ENCODE measurements at places on chromosomes 4 and X.

- no peaks in the 10 kb centered on the region for H3K36me3 ChIP-seq
- no peak for ATAC-seq
- H3K27ac ChIP-seq = no peak overlapping the region
Observed at GRCh38 chr4:14559646-14560045, 442.6 kb upstream of the CPEB2 start.

- ATAC-seq = no peak
- no peaks in the 10 kb centered on the region for H3K36me3 ChIP-seq
- H3K27me3 ChIP-seq = no peaks in the 10 kb centered on the region
- no peaks in the 10 kb centered on the region for H3K4me1 ChIP-seq
- no peak overlapping the region for H3K27ac ChIP-seq
Observed at GRCh38 chrX:18160369-18160768, 60.3 kb downstream of the BEND2 start.

DNA sequence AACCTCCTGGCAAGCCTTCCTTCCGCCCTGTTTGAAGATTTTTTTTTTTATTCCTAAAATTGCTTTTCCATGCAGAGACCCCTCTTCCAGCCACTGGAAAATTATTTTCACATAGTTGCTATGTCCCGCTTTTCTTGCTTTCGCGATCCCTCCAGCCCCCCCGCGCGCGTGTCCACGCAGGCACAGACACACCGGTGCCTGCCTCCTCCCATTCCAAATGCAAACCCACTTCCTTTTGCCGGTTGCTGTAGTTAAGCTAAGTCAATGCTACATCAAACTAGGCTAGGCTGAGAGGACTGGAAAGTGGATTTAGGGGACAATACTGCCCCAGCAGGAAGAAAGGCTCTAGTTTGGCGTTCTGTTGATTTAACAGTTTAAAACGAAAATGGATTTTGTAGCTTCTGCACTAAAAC is 111.0 kb downstream of the DHX15 start:
- no peak for ATAC-seq
- H3K27me3 ChIP-seq = peaks cover 88% of the 10 kb centered on the region
- H3K36me3 ChIP-seq = no peaks in the 10 kb centered on the region
- H3K4me3 ChIP-seq = peak overlapping the region; percentile 86

DNA sequence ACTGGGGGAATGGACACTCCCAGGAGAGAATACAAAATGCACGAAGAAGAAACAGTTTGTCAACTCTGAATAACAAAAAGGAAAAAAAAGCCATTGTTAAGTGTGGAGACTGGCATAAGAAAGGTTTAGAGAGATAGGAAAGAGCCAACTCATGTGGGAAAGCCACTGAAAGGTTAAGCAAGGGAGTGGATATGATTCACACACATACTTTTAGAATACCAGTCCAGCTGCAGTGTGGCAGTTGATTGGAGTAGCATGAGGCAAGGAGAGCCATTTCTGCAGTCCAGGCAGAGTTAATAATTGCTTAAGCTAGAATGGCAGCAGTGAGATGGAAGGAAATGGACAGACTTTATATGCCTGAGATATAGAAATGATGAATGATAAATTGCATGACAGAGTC is 36.9 kb upstream of the ADAD1 start:
- no peaks in the 10 kb centered on the region for H3K27me3 ChIP-seq
- no peak for ATAC-seq
- H3K4me1 ChIP-seq = no peaks in the 10 kb centered on the region

- H3K27ac ChIP-seq = peak overlapping the region; percentile 21
- no peak for ATAC-seq
- H3K36me3 ChIP-seq = peaks cover 53% of the 10 kb centered on the region
- H3K4me1 ChIP-seq = peaks cover 49% of the 10 kb centered on the region
- no peaks in the 10 kb centered on the region for H3K27me3 ChIP-seq
Observed at GRCh38 chr4:1727117-1728031, 6.1 kb downstream of the TACC3 start.

- no peaks in the 10 kb centered on the region for H3K36me3 ChIP-seq
- H3K4me1 ChIP-seq = no peaks in the 10 kb centered on the region
- no peak overlapping the region for H3K4me3 ChIP-seq
- no peak overlapping the region for H3K27ac ChIP-seq
- no peak for ATAC-seq
- no peaks in the 10 kb centered on the region for H3K27me3 ChIP-seq
Observed at GRCh38 chrX:105101378-105101777, 119.1 kb downstream of the TEX13A start.

DNA sequence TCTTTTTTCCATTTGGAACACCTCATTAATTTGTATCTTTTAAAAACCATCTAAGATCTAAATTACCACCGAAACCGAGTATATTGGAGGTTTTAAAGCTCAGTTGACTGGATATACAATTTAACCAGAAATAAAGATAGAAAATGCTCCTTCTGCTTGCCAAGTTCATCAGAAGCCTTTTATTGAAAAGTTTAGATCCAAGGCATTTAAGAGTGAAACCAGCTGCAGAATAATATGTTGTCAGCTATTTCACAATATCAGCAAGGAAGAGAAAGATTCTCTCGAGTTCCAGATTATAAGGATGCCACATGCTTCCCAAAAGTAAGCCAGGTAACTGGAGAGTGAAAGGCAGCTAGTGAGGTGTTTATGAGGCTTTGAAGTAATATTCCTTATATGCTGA is 217.4 kb downstream of the DCTD start:
- H3K27ac ChIP-seq = no peak overlapping the region
- H3K27me3 ChIP-seq = no peaks in the 10 kb centered on the region
- H3K36me3 ChIP-seq = no peaks in the 10 kb centered on the region

DNA sequence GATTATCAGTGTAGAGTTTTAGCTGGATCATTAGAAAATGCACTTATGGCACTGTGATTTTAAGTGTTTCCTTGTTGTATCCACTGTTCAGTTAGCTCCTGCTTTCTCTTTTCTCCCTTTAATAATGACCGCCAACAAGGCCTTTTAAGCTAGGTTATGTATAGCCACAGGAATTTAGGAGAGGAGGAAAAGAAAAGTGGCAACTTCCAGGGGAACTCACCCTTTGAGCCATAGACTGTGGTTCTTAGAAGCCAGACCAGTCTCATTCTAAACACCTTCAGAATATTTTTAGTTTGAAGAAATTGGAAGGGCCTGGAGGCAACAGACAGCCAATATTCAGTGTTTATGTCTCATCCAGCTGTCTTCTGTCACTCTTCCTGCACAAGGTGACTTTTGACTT is 6.1 kb downstream of the FGF2 start:
- peaks cover 10% of the 10 kb centered on the region for H3K4me1 ChIP-seq
- no peak for ATAC-seq
- H3K27me3 ChIP-seq = peaks cover 54% of the 10 kb centered on the region
- no peaks in the 10 kb centered on the region for H3K36me3 ChIP-seq
